Left cardiac atrium (tissue), 4 donors: ENCODE measurements at places on chromosomes 3 and 15. TPM values are rescaled to one million over a fixed set of nuclear protein-coding genes. Genes with fewer than 3 reads are reported as not detected.

KLHL40 gene
- total RNA-seq, result 0.86 TPM

EFHB gene
- total RNA-seq, result 0.59 TPM

NUP210 gene
- total RNA-seq, result 4.7 TPM

GMNC gene
- total RNA-seq, result 0.34 TPM

PODXL2 gene
- total RNA-seq, result 1.6 TPM

DNA sequence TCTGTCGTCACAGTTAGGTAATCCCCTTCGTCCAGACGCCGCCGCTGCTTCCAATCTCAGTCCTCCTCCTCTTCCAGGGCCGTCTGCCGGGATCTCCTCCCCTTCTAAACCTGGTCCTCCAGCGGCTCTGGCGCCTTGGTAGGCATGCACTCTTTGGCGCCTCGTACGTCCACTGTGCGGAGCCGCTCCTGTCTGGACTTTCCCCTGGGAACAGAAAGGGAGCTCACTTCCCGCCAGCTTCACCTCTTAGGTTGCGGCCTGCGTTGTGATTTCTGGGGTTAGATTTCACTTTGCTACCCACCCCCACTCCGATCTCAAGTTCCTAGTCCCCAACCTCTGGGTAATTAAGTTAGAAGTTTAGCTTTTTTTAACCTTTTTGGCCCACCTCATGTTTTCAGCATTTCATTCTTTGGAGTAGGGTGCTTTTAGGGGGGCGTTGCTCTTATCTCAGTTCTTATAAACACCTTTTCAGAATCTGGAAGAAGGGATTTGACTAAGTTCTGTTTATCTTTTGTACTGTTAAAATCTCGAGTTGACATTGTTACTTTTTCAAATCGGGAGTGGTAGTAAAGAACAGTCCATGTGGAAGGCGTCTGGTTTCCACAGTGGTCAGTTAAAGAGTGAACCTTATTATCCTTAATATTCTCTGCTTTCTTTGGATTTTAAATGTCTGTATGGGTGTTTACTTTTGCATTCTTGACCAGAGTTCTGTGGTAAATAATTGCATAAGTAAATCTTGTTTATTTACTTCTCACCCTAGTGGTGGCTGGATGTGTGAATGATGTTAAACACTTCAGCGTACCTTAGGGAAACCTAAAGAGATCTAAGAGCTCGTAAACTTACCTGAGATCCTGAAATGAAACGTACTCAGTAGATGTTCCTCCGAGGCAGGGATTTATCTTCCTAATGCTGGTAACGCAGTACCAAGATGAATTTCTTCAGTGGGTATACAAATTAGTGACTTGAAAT lies 611 bp downstream of the CTDSPL2 start:
- DNase-seq, result no peak

- no peak for DNase-seq
Observed at GRCh38 chr3:60760145-60760544, 491.1 kb downstream of the FHIT start.

- no peak for DNase-seq
Observed at GRCh38 chr15:69610277-69610676, 157.7 kb downstream of the RPLP1 start.

GRCh38 chr3:77553240-77553639 lies 513.3 kb downstream of the ROBO2 start:
- no peak for DNase-seq

GRCh38 chr3:127674101-127674721 lies 1.5 kb downstream of the ABTB1 start:
- DNase-seq, result no peak

GRCh38 chr15:35566991-35567390 lies 21.0 kb upstream of the DPH6 start:
- peak; percentile 26 for DNase-seq

DNA sequence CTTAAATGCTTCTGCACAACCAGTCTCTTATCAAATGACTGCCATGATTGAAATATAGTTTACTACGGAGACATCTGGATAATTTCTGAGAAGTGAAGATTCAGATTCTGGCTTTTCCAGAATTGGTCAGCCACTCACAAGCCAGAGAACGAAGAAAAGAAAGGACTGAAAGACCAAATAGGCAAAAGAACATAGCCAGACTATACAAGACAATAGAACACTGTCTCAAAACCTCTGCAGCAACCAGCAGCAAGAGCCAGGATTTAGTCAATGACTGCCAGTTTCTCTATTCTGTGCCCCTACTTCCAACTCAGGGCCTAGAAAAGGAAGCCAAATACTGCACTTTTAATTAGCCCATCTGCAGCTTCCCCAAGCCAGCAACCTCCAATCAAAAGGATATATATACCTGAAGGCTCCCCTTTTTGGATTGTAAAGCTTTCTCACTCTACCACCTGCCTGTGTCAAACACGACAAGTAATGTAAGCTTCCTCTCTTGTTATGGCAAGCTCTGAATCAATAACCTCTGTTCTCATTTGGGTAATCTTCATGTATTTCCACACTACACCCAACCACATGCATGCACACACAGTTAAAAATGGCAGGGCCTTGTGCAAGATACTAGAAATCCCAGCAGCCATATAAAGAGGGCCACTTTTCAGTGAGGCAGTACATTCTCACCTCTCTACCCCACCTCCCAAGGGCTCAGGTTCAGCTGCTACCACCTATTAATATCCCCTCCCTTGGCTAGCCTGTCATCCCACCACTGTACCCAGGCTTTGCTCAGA lies 97.1 kb downstream of the ERC2 start:
- DNase-seq, result no peak

DNA sequence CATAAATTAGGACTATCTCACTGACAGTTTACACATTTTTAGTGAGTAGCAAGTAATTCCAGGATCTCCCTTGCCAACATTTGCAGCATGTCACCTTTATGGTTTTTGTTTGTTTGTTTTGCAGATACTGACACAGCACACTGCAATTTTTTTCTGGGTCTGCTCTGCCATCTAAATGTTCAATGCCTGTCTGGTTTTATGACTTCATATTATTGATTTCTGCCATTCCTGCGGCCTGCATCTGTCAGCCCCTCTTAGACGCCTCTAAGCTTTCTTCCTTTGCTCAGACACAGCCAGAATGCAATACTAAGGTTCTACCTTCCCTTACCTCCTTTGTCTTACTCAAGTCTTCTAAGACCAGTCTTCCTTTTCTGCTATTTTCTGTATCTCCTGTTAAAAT lies 321.2 kb upstream of the AZI2 start:
- DNase-seq, result no peak
